ENCODE measurements at places on chromosomes 3 and 15.
A peak's percentile ranks its signal among the peaks of the same experiment; 100 is the strongest.

GRCh38 chr3:10738688-10739372 is 77.2 kb upstream of the SLC6A11 start:
- DNase-seq, result peak; percentile 82

- DNase-seq, result peak; percentile 31
Measured at GRCh38 chr15:66715720-66716655, 14.0 kb downstream of the SMAD6 start.

DNA sequence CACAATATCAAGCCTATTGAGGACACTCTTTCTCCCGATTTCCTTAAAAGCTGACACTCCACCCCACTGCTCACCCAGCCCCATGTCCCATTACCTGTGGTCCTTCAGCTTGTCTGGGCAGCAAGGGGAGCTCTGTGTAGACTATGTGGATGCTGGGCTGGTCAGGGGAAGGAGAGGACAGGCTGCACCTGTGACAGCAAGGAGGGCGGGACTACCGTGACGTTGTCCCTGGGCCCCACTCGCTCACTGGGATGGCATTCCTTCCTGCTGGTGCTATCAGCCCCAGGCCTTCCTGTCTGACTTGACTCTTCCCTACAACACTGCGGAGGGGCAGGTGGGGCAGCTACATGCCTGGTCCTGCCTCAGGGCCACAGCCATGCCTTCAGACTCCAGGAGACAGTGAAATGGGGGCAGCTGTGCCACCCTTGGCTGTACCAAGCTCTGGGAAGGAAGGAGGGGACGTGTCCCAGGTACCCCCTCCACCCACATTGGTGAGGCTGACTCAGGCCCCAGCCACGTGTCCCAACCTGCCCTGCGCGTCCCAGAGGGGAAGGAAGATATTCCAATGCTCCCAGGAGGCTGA is at the start of gene TMEM40:
Gene TMEM40 (minus strand): TSS at position 163 of the 583 bp plus-strand sequence. CDS start 9,427 bp downstream, outside the sequence.
- no peak for DNase-seq

- no peak for DNase-seq
Measured at GRCh38 chr3:65972765-65973164, 66.0 kb downstream of the MAGI1 start.

DNA sequence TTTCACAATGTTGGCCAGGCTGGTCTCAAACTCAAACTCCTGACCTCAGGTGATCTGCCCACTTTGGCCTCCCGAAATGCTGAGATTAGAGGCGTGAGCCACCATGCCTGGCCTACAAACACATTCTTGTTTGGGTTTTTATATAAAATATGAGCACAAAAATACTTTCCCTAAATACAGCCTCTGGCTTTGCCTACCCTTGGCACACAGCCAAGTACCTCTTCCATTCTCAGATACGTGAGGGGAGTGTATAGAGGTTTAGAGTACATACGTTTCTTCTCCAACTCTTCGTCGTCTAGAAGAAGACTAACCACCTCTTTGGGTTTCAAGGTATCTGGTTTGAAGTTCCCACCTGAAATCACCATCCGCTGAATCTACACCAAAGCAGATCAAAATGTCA is 33.5 kb downstream of the CHAC1 start:
- no peak for DNase-seq

DNA sequence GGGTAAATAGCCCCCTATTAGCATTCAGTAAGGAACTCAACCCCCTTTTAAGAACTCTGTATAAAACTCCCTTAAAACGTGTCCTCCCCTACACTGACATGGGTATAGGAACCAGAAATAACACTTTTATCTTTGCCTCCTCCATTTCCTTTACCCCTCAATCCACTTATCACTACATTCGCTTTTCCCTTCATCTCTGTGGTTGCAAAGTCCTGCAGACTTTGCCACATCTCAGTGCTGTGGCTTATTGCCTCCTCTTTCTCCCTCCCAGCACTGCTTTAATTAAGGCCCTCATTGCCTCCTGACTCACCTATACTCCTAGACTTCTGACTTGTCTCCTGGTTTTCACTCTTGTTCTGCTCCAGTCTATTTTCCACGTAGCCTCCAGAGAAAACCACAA is 94.3 kb upstream of the GADL1 start:
- DNase-seq, result peak; percentile 8

DNA sequence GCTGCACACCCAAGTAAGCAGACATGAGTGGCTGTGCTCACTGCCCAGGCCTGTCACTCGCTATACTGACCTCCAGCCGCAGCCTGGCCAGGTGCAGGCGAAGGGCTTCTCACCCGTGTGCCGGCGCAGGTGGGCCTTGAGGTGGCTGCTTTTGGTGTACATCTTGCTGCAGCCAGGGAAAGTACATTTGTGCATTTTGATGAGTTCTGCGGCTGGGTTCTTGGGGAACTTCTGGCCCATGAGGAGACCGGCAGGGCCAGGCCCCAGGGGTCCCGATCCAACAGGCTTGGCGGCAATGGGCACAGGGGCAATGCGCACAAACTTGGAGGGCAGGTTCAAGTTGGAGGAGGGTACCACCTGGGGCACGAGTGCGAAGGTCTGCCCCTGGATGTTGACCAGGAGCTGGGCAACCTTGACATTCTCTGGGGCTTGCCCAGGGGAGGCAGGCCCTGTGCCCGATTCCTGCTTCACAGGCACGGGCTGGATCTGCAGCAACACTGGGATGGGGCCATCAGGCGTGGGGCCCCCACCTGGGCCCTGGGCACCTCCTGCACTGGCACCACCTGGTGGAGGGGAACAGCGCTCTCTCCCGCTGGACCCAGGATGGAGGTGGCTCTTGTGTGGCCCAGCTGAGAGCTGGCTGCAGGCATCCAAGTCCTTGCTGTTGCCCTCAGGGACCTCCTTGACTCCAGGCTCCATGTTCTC is 5.3 kb downstream of the KLF15 start:
- peak; percentile 2 for DNase-seq

- no peak for DNase-seq
Measured at GRCh38 chr15:52103217-52104207, 9.1 kb downstream of the BCL2L10 start.

GRCh38 chr15:85730001-85730820 is 64.5 kb downstream of the KLHL25 start:
- DNase-seq, result no peak

DNA sequence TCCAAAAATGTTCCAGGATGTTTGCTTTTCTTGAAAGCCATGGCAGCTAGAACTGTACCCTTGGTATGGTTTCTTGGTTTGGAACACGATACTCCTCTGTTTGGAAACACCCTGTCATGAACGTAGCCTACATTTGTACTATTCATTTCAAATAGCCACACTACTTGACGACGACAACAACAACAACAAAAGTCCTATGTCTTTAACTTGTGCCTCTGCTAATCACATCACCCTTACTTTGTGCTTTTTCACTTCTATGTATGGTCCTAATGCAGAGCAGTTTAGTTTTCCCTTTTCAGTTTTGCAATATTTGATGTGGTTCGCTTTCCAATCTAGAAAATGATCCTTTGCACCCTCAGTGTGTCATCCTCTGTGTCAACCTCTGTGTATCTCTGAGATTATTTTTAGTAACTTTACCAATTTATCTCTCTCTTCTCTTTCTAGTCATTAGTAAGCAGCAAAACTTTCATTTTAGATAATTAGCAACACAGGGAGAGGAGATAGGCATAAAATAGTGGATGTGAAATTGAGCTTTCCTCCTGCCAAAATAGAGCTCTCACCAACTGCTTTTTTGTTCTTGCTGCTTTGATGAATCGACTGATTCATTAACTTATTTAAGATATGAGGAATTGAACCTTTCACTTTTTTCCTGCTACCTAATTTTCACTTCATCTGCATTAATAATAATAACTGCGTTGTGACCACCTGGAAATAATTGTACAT is 44.1 kb upstream of the TP63 start:
- DNase-seq, result no peak

DNA sequence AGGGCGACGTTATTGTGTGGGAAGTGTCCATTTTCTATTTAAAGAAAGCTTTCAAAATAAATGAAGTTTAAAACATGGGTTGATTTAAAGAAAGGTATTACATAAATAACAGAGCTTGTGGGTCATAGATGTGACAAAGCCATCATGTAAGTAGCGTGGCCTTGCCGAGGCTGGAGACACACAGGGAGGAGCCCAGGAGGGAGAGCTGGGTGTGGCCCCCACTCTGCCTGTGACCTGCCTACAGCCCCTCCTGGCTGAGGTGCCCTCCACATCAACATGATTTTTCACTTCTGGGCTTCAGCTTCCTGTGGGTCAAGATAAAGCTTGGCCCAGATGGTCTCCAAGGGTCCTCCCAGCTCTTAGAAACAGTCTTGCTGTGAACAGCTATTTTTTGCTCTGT is 12.5 kb upstream of the MGLL start:
- DNase-seq, result no peak

DNA sequence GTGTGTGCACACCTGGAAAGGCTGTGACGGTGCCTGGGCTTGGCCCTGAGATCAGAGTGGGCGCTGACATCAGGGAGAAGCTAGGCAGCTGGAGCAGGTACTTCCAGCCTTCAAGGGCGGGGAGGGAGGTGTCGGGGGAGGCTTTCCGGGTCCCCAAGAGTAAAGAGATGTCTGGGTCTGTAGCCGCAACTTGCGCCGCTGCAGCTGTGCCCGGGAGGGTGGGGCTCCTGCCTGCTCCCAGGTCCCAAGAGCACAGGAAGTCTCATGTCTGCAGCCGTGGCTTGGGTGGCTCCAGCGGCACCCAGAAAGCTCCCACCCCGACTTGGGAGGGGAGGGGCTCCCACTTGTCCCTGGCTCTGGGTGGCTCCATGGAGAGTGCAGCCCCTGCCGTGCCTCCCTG is 103.2 kb upstream of the BNIP2 start:
- DNase-seq, result no peak

DNA sequence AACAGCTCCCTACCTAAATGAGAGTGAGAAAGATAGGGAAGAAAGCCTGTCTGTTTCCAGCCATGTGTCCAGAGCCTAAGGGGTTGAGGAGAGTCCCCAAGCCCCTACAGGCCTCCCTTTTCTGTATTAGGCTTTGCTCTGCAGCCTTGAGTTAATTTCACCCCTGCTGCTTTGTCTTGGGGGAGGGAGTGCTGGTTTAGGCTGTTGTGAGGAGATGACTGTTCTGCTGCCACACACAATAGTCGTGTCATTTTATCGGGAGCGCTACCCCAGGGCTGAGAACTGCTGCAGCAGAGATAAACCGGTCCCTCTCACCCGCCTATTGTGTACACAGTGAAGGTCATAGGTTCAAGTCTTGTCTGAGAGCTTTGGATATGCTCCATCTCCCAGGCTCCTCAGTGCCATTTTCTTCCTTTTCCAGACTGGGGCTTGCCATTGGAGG is 1.4 kb downstream of the ZNF609 start:
- DNase-seq, result peak; percentile 22

DNA sequence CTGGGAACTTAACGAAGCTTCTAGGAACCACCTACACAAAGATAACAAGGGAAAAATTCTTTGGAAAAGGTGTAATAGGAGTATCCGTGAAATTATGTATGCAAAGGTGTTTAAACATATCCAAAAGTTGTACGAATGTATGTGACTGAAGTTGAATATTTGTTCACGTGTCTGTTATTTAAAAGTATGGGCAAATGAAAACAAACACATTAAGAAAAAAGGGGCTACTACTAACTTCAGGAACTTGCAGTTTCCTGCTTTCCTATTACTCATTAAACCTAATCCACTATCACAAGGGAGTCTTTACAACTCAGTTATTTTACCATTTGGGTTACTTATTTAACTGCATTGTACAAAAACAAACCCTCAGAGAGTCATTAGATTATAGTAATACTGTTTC is 33.9 kb upstream of the GRAMD1C start:
- DNase-seq, result no peak

- no peak for DNase-seq
Measured at GRCh38 chr15:67579164-67579563, 36.7 kb downstream of the MAP2K5 start.

- DNase-seq, result no peak
Measured at GRCh38 chr3:69855436-69856162, 116.3 kb downstream of the MITF start.

- no peak for DNase-seq
Measured at GRCh38 chr3:54349231-54349652, 226.9 kb downstream of the CACNA2D3 start.

DNA sequence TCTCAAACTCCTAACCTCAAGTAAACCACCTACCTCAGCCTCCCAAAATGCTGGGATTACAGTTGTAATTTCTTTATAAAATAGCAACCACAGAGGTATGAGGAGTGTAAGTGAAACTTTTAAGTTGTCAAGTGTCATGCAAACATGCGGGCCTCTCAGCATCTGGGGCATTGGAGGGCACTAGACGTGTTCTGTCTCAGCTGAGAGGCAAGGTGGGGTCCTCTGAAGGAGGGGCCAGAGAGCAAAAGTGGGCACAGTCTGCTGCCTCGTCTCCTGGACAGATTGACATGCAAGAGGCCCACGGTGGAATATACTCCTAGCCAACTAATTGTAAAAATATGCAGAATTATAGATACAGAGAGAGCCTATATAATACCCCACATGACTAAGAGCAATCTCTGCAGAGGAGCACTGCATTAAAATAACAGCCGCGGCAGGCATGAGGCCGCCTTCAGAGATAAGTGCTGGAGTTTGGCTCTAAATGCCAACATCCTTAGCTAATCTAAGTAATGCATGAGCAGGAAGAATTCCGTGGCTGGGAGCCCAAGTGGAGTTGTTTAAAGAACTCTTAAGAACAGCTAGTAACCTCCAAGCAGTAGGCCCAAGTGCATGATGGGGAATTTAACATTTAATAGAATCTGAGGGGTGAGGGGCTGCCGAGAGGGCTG is 87.8 kb upstream of the RNU6-1 start:
- no peak for DNase-seq

DNA sequence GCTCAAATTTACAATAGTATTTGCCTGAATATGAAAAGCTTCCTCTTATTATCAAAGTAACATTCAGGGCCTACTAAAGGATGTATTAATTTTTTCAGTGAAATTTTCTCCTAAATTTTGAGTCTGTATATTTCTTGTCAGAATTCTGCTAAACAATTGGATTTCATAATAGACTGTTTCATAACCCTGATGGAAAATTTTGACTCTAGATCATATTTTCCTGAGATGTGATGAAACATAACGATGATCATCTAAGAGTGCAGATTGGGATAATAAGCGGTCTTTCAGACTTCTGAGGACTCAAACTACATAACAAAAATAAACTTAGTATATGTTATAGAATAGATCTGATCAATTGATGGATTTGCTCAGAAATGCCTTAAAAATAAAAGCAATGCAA is 574.5 kb upstream of the TBL1XR1 start:
- no peak for DNase-seq

DNA sequence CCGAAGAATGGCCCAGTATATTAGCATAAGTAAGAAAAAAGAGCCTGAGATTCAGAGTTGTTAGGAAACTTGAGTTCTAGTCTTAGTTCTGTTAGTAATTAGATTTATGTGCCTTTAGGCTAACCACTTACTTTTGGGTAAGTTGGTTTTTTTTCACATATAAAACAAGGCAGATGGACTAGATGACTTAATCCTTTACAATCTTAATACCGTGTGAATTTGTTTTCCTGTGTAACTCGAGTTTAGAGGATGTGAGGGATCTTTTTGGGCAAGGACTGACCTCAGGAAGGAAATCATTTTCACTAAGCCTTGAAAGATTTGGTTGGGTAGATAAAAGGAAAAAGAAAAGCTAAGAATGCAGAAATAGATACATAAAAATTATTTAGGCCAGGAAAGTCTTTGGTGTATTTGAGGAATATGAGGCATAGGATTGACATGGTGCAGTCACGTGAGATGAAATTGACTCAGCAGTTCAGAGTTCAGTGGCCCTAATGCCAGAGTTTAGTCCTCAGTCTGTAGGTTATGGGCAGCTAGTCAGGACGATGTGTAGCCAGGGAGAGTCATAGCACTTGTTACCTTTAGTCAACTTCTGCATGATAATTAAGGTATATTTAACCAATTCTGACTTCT is 34.6 kb downstream of the PAK2 start:
- no peak for DNase-seq

Measured in WERI-Rb-1 (cell line).